ENCODE measurements at places on chromosomes 1 and 21. TPM values are rescaled to one million over a fixed set of nuclear protein-coding genes. Genes with fewer than 3 reads are reported as not detected.

Gene CRYAA
- total RNA-seq, result not detected

Gene GPR3
- total RNA-seq, result not detected

Gene IL6R
- total RNA-seq, result 47.7 TPM

Gene LRIF1
- total RNA-seq, result 5.9 TPM

Gene S100A8
- total RNA-seq, result 17,245 TPM

Gene OR2L8
- total RNA-seq, result not detected

Gene OR6N1
- total RNA-seq, result not detected

Gene OR6K3
- total RNA-seq, result not detected

Gene ZMYM1
- 18.1 TPM for total RNA-seq

Gene RPL11
- total RNA-seq, result 864 TPM

Gene SYTL1
- 182 TPM for total RNA-seq

Gene OR14K1
- total RNA-seq, result not detected

Gene DCST1
- total RNA-seq, result not detected

Gene NUAK2
- 19.7 TPM for total RNA-seq

Gene TGFB2
- total RNA-seq, result 0.40 TPM

Gene CD34
- total RNA-seq, result 4.8 TPM

Gene CADM3
- total RNA-seq, result 9.2 TPM

Gene CSF3R
- 6.5 TPM for total RNA-seq
